Renal cortex interstitium (tissue), 15 donors: ENCODE measurements at places on chromosomes 12 and 14. TPM values are rescaled to one million over a fixed set of nuclear protein-coding genes. Genes with fewer than 3 reads are reported as not detected.

CEBPE gene
- polyA plus RNA-seq = 0.16 TPM

LRCOL1 gene
- 5.8 TPM for polyA plus RNA-seq

HELB gene
- 3.1 TPM for polyA plus RNA-seq

PRH1 gene
- 18.0 TPM for polyA plus RNA-seq

KRT82 gene
- not detected for polyA plus RNA-seq

APOF gene
- 0.20 TPM for polyA plus RNA-seq

RHOJ gene
- 20.8 TPM for polyA plus RNA-seq

TRMT5 gene
- 28.8 TPM for polyA plus RNA-seq

SOCS4 gene
- 20.8 TPM for polyA plus RNA-seq

CFAP251 gene
- 17.1 TPM for polyA plus RNA-seq

DNA sequence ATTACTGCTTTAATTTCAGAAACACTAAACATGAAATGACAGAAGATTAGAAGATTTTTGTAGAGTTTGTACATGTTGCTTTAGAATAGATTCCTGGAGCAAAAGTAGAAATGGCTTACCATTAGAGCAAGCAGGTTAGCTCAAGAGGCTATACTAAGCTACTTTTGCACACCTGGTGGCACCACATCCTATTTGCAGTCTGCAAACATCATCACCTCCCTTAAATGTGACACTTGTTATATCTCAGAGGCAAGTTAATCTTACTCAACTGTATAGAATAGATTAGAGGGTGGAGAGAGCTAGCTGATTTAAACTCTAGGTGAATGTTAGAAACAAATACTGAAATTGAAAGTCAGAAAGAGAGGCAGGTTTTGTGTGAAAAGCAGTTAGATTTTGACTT lies 30.7 kb upstream of the OR4E1 start:
- DNase-seq = no peak

DNA sequence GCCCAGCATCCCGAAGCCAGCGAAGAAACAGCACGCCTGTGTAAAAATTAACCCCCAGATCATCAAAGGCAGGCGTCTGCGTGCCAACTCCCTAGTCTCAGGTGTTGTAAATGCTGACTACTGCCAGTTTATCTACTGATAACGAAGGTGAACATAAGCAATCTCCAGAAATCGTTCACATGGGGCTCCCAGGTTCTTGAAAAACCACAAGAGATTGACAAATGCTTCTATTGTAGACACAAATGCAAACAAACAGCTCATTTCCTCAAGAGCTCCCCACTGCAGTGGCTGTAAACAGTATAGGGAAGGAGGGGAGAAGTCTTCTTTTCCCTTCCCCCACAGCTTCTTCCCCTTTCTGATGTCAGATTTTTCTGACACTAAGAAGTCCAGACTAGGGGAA lies 5.3 kb upstream of the PLEKHG3 start:
- no peak for DNase-seq

DNA sequence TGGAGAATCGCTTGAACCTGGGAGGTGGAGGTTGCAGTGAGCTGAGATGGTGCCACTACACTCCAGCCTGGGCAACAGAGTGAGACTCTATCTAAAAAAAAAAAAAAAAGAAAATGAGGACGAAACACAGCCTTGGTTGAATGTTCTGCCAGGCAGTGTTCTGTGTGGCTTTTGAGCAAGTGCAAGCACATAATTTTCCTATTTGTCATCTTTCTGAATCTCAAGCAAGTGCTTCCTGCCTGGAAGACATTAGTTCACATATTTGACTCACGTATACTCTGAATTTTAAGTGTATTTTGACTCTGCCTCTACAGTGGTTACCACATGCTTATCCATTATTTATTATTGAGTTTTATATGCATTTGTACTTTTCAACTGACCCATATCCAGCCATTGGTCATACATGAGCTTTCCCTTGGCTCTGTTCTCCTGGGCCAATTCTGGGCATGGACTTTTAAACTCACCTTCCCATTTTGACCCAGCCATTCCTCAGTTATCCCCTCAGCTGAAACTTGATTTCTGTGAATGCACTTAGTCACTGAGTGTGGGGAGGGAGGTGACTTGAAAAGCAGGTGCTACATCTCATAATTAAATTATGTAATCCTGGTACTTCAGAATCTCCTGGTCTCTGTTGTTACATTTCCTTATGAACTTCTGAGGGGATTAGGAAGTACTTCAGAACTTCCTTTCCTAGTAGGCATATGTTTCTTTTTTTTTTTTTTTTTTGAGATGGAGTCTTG lies 8.1 kb downstream of the OR10G2 start:
- no peak for DNase-seq

GRCh38 chr12:71439613-71440344 lies at the start of gene LGR5:
Gene LGR5 (plus strand): TSS chr12:71439798. CDS start chr12:71440081, 283 bp downstream.
- peak; percentile 59 for DNase-seq

DNA sequence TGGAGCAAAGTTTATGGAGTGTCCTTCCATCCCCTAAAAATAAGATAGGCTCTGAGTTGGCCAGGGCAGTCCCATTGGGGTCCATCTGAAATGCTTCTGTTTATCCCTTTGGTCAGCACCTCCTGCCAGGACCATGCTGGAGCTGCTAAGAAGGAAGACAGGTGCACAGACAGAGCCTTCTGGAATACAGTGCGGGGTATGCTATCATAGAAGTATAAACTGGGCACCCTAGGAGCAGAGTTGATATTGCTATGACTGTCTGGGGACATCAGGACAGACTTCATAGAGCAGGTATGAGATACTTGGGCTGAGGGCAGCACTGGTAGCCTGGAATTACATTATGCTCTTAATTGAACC lies 170.4 kb upstream of the HIF1A start:
- DNase-seq = no peak

DNA sequence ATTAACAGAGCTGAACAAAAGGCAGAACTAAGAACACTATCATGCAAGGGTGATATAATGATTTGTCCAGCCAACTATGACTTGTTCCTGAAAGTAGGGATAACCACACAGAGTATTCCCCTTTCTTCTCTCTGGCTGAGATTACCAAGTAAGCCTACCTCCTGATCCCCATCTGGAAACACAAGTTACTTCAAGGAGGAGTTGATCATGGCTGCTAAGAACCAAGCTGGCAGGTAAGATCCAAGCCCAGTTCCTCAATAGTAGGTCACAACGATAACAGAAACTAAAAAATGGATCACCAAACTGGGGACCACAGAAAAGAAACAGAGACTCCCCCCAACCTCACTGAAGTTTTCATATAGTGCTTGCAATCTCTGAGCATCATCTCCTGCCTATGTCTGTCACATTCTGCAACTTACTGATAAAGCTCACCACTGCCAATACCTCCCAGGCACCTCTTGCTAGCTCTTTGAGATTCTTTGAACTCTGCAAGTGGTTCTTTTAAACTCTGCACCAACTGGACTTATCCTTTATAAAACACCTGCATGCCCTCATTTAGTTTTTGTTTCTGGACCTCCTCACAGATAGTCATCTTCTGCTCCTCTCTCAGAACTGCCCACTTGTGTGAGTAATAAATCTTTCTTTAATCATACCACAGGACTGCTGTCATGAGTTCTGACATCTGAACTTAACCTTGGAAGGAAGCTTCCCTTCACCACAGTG lies 76.6 kb downstream of the LRP6 start:
- no peak for DNase-seq

GRCh38 chr14:25048170-25049016 lies 1.6 kb downstream of the STXBP6 start:
- DNase-seq = no peak

DNA sequence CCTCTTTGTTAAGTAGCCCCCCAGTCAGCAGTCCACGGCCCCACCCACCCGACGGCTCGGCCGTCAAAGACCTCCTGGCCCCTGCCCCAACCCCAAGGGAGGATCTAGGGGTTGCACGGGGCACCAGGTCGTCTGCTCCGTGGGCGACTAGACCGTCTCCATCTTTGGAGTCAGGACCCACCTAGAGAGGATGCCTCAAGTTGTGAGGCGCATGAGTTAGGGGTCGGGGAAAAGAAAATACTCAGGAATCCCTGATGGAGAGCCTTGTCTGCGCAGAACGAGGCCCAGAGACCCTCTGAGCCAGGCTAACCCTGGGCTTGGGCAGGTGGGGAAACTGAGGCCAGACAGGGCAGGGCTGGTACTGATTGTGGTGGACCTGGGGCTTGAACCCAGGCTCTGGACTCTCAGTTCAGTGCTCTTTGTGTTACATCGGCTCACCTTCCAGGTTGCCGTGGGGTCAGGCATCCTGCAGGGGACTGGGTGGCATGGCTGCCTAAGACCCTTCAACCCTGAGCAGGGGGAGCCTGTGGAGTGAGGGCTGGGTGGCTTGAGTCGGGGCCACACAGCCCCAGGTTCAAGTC lies 839 bp downstream of the OTUB2 start:
- no peak for DNase-seq

GRCh38 chr14:46920542-46920941 lies 269.0 kb upstream of the RPL10L start:
- no peak for DNase-seq

- DNase-seq = no peak
Measured at GRCh38 chr14:89755816-89756215, 198.7 kb downstream of the EFCAB11 start.

- DNase-seq = no peak
Measured at GRCh38 chr12:16150276-16150675, 127.2 kb downstream of the SLC15A5 start.

GRCh38 chr12:109711596-109712461 lies 1.8 kb upstream of the FAM222A start:
- no peak for DNase-seq

DNA sequence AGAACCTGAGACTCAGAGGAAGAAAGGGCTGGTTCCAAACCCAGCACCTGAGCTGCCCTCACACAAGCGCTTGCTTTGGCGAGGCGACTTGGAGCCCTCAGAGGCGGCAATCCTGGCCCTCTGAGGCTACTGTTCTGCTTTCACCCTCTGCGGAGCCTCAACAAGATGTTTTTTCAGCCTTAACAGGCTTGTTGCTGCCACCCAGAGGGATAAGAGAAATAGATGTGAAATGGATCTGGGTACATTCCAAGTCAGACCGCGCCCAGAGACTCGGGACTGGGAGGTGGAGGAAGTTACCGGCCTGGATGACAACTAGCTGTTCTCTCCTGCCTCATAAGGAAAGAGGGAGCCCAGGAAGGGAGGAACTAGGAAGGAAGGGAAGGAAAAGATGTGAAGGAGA lies 89.6 kb downstream of the TTC7B start:
- peak; percentile 46 for DNase-seq

DNA sequence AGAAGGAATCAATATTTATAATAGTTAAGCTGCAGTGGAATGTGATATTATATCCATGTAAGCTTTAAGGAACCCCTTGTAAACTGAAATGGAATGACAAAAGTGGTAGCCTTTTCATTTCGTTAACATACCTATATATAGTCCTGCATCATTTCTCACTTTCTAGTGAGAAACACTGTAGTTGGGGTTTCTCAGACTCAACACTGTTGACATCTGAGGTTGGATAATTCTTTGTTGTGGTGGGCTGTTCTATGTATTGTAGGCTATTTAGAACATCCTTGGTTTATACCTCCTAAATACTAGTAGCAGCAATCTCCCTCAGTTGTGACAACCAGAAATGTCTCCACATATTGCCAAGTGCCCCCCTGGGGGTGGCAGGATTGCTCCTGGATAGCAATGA lies 79.1 kb downstream of the RAD52 start:
- DNase-seq = no peak

DNA sequence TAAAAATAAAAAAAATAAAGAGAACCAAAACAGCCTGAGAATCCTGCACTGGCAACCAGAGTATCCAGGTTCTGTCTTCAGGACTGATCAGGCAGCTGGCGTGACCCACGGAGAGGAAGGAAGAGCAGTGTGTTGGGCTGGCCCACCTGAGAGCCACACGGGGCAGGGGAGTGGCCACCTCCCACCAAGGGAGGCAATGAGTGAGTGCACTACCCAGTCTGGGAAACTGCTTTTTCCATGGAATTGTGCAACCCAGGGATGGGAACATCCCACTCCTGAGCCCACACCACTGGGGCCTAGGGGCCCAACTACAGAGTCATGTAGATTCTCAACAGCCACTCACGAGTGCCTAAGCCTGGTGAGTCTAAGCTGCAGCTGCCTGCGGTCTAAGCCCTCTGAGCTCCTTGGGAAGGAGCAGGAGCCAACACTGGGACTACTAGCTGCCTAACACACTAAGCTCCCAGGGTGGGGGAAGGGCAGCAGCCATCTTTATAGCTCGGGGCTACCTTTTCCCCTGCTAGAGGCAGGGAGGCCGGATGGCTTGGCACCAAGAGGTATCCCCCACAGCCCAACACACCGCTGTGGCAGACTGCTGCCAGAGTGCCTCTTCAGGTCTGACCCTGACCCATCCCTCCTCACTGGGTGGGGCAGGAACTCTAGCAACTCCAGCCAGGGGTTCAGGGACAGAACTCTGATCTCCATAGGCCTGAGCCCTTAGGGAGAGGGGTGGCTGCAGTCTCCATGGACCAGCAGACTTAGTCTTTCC lies 610.9 kb downstream of the RERGL start:
- no peak for DNase-seq

- DNase-seq = no peak
Measured at GRCh38 chr12:28486521-28486920, 296.3 kb downstream of the CCDC91 start.

DNA sequence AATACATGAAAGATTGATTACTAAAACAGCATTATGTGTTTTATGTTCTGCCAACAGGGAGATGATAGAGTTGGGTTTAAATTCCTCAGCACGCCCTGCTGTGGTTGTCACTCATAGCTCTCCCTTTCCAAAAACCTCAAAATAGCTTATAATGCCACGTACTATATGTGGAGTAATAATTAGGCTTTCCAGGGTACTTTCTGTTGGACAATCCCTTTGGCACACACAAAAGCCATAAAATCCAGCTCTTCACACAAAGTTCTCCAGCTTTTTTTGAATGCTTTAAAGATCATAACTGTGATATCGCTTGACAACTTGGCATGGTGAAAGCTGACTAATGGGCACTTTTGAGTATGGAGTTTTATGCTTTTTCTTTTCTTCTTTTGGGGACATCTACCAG lies 145.3 kb upstream of the DCN start:
- DNase-seq = no peak

GRCh38 chr14:28902930-28903329 lies 136.3 kb downstream of the FOXG1 start:
- no peak for DNase-seq

DNA sequence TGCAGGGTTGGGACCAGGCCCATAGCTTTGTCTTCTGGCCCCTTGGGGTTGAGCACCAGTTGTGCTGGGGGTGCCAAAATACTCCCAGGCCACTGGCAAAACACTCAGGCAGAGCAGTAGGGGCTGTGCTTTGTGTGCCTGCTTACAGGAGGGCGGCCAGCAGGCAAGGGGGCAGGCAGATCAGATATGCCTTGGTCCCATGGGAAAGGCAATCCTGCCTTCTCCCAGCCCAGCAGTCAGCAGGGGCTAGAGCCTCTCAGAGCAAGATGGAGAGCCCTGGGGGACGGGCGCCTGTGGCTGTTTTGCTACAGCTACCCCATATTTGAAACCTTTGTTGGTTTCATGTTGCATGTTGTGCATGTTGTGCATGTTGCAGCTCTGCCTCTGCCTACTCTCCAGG lies 36.2 kb upstream of the TMX1 start:
- DNase-seq = no peak

DNA sequence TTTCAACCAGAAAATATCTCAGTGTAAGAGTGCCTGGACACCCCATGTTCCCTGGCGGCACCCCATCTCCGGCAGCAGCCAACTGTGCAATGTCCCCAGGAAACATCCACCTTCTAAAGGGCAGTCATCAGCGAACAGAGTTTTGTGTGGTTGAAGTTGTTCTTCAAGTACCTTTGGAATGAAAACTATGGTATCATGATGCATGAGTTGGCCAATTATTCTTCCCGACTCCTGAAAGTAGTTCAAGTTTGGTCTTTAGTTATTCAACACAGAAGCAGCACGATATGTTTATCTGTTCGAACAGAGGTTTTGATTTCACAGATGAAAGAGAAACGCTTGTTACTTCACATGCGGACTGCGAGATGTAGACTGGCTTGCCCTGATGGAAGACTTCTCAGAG lies 21.1 kb upstream of the TTC7B start:
- DNase-seq = no peak

GRCh38 chr12:131131808-131132117 lies 178.1 kb downstream of the ADGRD1 start:
- DNase-seq = no peak
